ENCODE measurements at places on chromosomes 12 and 14.

DNA sequence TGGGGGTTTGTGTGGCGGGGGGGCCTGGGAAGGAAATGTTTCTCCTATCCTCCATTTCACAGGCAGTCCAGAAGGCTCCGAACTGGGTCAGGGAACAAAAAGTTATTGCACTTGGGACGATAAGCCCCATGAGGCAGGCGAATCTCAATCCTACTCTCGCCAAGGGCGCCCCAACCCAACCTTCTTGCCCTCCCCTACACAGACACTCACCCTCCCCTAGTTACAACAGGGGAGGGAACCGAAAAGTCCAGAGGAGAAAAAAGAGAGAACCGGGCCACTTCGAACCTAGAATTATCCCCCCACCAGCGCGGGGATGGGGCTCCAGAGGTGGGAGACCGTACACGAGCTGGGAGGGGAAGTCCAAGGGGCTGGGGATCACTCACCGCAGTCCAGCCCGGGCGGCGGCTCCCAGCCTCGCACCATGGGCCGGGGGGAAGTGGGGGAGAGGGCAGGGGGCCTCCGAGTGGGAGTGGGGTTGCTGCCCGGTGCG, 357 bp downstream of the HOMEZ start:
- DNase-seq: peak; percentile 8

- DNase-seq: no peak
Measured at GRCh38 chr12:46487567-46488131, 115.1 kb upstream of the SLC38A2 start.

DNA sequence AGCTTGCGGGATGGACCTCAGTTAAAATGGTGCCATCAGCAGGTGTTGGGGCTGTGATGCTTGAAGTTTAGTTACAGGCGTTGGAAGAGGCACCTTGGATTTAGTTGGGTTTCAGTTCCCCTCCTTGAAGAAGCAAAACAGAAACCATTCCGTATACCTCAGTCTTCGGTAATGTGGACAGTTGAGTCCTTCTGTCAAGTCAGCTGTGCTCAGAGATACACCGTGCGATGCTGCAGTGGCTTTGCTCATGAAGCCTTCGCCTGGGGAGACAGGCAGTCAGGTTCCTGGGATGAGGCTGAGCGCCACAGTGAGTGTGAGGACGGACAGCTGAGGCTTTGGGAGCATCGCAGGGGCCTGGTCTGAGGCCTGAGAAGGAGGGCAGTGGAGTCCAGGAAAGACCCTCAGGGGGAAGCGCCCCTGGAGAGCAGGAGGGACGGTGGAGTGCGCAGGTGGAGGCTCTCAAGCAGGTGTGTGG, 7.4 kb downstream of the RAN start:
- no peak for DNase-seq

DNA sequence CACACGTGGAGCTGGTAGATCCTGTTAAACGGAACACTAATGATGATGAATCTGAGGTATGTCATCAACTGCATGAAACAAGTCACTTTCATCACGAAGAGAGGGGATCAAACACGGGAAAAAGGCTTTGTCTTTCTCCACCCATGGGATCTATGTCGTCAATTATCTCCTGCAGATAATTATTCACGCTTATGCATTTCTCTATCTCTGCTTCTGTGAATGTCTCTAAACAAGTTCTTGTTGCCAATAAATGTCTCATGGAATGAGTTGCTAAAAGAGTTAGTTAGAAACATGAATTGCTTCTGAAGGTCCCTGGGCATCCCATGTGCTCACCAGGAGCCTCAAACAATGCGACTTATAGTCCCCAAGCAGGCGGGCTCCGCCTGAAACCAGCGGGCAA, 1228.2 kb upstream of the TMEM132C start:
- no peak for DNase-seq

DNA sequence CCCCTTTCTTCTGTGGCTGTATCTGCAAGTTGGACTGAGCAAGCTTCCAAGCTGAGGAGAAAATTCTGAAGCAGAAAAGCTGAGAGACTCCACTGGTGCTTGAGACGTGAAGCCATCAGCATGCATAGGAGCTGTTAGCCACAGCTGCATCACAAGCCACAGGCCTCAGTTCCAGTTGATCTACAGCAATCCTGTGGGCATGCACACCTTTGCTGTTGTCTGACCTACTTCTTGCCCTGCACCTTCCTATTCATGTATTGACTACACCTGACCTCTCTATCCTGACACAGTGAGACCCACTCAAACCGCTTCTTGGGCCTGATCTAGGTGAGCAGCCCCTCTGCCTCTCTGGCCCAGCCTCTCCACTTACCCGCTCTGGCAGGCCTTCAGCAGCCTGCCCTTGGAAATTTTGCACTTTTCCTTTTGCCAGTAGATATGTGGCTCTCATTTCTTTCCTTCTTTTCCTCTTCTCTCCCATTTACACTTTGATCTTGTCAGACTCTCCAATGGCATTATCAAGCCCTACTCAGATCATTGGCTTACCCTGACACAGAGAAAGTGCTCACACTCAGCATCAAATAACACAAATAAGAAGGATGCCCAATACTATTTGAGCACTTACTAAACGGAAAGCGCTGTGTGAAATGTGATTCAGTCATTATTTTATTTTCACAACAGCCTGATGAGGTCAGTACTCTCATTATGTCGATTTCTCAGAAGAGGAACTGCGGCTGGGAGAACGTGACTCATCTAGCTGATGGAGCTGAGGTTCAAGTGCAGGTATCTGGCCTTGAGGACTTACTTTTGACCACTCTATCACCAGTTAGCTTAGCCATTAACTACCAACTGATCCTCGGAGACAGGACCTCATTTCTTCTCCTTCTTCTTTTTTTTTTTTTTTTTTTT, 21.9 kb upstream of the PTGR2 start:
- DNase-seq: peak; percentile 77

- DNase-seq: no peak
Measured at GRCh38 chr12:9084417-9084816, 31.3 kb downstream of the A2M start.

DNA sequence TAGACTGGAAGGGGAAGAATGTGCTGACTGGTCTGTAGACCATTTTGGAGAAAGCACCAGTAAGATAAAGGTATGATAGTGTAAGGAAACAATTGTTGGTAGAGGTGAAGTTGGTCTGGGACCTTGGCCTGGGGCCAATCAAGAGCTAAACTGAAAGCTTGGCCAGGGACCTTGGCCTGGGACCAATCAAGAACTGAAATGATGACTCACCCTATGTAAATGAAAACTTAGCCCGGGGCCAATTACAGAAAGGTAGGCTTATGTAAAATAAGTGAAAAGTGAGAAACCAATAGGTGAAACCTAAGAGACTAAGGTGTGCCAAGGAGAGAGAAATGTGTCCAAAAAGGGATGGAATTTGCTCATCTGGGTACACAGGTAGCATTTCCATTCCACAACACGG, 776.0 kb downstream of the C12orf50 start:
- DNase-seq: peak; percentile 15

DNA sequence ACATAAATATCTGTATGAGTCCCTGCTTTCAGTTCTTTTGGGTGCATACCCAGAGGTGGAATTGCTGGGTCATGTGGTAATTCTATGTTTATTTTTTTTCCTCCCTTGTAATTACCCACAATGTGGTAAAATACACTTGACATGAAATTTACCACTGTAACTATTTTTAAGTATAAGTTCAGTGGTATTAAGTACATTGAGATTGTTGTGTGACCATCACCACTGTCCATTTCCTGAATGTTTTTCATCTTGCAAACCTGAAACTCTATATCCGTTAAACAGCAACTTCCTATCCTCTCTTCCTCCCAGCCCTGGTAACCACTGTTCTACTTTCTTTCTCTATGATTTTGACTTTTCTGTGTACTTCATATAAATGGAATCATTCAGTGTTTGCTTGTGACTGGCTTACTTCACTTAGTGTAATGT, 51.4 kb downstream of the BORCS5 start:
- no peak for DNase-seq

DNA sequence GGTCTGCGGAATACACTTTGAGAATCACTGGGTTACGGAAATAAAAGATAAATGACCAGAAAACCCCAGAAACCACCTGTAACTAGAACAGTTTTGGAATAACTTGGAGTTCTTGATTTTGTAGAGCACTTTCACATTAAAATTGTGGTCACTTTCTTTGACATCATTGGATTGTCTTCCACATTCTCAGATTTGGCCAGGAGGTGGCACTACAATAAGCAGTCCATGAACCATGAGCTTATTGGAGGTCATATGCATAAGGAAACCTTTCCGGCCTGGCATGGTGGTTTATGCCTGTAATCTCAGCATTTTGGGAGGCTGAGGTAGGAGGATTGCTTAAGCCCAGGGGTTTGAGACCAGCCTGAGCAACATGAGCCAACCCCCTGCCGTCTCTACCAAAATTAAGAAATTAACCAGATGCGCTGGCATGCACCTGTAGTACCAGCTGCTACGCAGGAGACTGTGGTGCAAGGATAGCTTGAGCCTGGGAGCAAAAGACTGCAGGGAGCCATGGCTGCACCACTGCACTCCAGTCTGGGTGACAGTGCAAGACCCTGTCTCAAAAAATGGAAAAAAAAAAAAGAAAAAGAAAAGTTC, 107.7 kb upstream of the CAND1 start:
- peak; percentile 6 for DNase-seq

DNA sequence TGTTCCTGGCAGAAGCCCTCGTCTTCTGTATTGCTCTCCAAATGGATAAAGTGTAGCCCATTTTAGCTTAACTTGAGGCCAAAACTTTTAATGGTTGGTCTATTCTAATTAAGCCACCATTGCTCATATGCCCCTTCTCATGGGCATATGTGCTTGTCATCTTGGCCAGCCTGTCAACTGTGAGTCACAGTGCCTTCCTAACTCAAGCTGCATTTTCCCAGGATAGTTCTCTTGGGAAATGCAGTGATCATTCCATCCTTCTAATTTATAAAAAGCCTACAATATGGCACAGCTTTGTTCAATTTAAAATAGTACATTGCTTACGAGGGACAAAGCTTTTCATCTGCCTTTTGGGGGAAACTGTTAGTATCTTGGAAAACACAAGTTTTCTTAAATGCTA, 6.6 kb downstream of the PTHLH start:
- peak; percentile 78 for DNase-seq

- DNase-seq: no peak
Measured at GRCh38 chr14:50095895-50096294, 20.5 kb downstream of the VCPKMT start.

GRCh38 chr12:85092814-85093370, 56.7 kb downstream of the LRRIQ1 start:
- peak; percentile 15 for DNase-seq

DNA sequence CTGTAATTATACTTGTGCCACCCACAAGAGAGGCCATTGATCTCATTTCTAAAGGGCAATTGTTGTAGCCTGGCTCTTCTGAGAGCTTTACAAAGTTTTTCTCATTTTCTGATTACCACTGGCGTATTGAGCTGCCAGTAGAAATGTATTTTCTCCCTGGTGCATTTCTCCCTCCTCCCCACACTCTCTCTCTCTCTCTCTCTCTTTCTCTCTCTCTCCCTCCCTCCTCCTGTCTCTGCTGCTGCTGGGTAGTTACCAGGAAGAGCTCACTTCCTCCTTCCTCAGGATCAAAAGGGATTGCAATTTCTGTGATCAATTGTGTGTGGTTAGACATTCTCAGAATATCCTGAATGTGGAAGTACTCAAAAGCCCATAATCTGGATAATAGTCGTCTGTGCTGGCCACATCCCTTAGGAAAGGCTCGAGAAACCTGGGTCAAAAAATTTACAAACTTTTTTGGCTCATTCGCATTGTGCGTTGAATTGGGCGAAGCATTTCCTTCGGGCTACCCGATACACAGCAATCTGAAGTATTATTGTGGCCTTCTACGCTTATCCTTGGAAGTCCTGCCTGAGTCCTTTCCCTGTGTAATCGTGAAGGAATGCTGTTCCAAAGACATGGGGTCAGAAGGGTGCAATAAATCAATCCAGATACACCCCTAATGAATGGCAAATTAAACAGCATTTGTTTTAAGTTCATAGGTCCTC, 254.8 kb downstream of the MSRB3 start:
- DNase-seq: peak; percentile 71

- peak; percentile 62 for DNase-seq
Measured at GRCh38 chr12:46371718-46372543, 642 bp downstream of the SLC38A2 start.

- no peak for DNase-seq
Measured at GRCh38 chr12:20248646-20249045, 119.7 kb upstream of the PDE3A start.

- no peak for DNase-seq
Measured at GRCh38 chr14:100168506-100168905, 9.1 kb upstream of the DEGS2 start.

- no peak for DNase-seq
Measured at GRCh38 chr12:87464565-87464964, 564.6 kb downstream of the C12orf50 start.

DNA sequence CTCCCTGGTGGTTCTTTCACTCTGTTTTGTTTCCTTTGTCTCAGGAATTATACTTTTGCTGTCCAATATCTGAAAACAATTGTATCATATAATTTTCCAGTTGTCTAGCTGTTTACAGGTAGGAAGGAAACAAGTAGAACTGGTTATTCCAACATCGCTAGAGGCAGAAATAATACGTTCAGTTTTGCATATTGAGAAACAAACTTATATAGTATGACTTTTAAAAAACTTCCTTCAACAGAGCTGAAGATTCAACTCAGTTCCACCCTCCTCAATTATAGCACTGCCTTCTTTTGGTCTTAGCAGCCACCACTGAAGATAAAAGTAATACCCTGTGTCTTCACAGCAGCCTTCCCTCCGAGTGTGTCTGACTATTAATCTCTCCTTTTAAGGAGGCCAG, 214.3 kb downstream of the EFCAB11 start:
- no peak for DNase-seq

DNA sequence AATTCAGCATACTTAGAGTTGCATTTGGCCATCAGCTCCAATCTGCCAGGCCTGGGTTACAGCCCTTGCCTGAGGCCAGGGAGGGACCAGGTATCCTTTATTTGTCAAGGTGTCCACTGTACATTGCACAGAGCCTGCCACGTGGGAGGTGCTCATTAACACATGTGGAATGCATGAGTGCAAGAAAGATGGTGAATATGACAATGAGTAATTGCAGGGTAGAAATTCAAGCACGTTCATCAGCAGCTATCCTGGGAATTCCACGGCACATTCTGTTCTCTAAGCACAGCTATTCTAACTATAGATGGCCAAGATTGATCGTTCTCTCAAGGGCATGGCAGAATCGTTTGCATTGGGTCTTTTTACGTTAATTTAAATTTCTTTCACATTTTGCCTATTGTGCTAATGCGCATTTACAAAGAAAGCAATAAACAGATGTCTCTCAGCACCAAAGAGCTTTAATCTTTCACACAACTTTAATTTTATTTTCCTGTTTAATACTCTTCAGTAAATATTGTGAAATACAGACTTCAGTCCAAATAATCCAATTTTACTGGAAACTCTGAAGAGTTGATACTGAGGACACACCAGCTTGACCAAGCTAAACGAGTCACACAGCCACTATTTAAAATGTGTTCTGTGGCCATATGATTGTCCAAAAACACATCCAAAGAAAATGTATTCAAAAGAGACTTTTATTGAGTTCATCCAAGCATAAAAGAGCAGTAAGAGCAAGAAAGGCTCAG, 1025.7 kb upstream of the TMEM132C start:
- no peak for DNase-seq

GRCh38 chr14:22552827-22553076, 36.3 kb downstream of the DAD1 start:
- no peak for DNase-seq

Data from RPMI7951 (cell line).